ENCODE measurements at places on chromosomes 5 and 9.

DNA sequence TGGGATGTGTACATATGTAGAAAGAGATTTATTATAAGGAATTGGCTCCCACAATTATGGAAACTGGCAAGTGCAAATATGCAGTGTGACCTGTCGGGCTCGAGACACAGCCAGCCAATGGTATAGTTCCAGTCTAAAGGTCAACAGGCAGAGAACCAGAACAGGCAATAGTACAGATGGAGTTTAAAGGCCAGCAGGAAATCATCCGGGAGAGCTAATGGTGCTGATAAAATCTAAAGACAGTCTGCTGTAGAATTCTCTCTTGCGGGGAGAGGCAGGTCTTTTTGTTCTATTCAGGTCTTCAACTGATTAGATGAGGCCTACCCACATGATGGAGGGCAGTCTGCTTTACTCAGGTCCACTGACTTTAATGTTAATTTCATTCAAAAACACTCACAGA is 21.8 kb downstream of the ANKRD31 start:
- no peak overlapping the region for H3K27ac ChIP-seq
- no peaks in the 10 kb centered on the region for H3K27me3 ChIP-seq
- H3K4me3 ChIP-seq = no peak overlapping the region

DNA sequence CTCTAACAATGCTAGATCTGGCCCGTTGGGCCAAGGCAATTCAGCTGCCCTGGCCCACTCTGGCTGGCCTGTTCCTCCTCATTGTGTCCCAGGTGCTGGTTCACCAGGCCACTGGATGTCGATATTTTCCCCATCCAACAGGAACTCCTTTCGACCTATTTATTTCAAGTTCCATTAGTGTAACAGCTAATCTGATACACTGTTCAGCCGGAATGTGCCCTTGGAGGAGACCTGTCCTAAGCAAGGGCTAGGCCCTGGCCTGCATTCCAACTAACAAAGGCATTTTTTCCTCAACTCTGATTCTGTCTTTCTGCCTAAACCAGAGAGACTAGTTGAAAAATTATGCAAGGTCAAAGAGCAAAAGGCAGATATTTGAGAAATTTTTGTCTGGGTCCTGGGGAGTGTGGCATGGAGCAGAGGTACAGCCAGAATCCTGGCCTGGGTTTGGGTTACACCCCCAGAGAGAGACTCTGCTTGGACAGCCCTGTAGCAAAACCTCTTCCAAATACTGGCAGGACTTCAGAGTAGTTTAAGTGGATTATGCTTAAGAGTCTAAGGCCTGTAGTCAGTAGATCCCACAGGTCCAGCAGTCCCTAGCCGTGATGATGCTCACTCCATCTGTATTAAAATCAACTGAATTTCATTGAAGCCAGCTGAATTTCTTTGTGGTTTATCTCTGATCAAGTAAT is 36.1 kb downstream of the MARCHF11 start:
- DNase-seq = no peak
- H3K36me3 ChIP-seq = no peaks in the 10 kb centered on the region
- no peak overlapping the region for H3K4me3 ChIP-seq

GRCh38 chr5:84215521-84215920 is 169.2 kb downstream of the EDIL3 start:
- no peak for DNase-seq
- no peak overlapping the region for H3K27ac ChIP-seq
- H3K4me1 ChIP-seq = peaks cover 2% of the 10 kb centered on the region
- no peaks in the 10 kb centered on the region for H3K36me3 ChIP-seq
- no peaks in the 10 kb centered on the region for H3K27me3 ChIP-seq

GRCh38 chr5:90408571-90409317 is 812 bp downstream of the CETN3 start:
- DNase-seq = no peak
- H3K36me3 ChIP-seq = peaks cover 12% of the 10 kb centered on the region
- no peak overlapping the region for H3K4me3 ChIP-seq
- no peak overlapping the region for H3K27ac ChIP-seq
- no peaks in the 10 kb centered on the region for H3K27me3 ChIP-seq
- H3K4me1 ChIP-seq = peaks cover 16% of the 10 kb centered on the region

GRCh38 chr9:21966140-21966851 is 27.9 kb downstream of the CDKN2A start:
- H3K4me3 ChIP-seq = no peak overlapping the region
- H3K27ac ChIP-seq = no peak overlapping the region
- peaks cover 98% of the 10 kb centered on the region for H3K27me3 ChIP-seq
- peaks cover 4% of the 10 kb centered on the region for H3K4me1 ChIP-seq
- peaks cover 4% of the 10 kb centered on the region for H3K36me3 ChIP-seq
- DNase-seq = no peak

GRCh38 chr9:17589771-17590170 is 10.9 kb downstream of the SH3GL2 start:
- H3K27me3 ChIP-seq = peaks cover 9% of the 10 kb centered on the region
- H3K4me1 ChIP-seq = no peaks in the 10 kb centered on the region
- H3K4me3 ChIP-seq = no peak overlapping the region
- no peak for DNase-seq
- no peaks in the 10 kb centered on the region for H3K36me3 ChIP-seq
- no peak overlapping the region for H3K27ac ChIP-seq

DNA sequence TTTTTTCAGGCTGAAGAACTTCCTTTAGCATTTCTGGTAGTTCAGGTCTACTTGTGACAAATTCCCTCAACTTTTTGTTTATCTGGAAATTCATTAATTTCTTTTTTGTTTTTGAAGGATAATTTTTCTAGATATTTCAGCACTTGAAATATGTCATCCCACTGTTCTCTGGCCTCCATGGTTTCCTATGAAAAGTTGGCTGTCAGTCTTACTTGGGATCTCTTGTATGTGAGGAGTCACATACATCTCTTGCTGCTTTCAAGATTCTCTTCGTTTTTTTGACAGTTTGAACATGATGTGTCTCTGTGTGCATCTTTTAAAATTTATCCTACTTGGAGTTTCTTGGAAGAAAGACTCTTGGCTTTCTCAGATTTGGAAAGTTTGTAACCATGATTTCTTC is 79.5 kb downstream of the RIC1 start:
- no peak for DNase-seq
- H3K27me3 ChIP-seq = no peaks in the 10 kb centered on the region
- H3K4me1 ChIP-seq = peaks cover 26% of the 10 kb centered on the region
- peaks cover 54% of the 10 kb centered on the region for H3K36me3 ChIP-seq
- no peak overlapping the region for H3K27ac ChIP-seq
- H3K4me3 ChIP-seq = no peak overlapping the region

DNA sequence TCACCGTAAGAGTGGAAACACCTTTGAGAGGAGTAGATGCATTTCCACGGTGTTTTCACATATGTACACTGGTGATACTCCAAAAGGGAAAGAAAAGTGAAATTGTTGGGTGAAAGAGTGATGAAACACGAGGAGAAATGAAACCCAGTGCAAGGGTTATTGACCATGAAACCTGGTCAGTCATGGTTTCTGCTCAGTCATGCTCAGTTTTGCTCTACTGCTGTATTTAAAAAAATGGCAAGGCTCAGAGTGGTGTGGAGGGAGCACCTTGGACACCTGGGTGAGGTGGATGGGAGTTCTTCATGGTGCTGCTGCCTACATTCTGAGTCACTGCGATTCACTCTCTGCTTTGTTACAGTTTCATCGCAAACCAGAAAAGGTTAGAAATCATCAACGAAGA is 32.3 kb downstream of the NTRK2 start:
- no peaks in the 10 kb centered on the region for H3K27me3 ChIP-seq
- DNase-seq = no peak
- no peaks in the 10 kb centered on the region for H3K36me3 ChIP-seq

DNA sequence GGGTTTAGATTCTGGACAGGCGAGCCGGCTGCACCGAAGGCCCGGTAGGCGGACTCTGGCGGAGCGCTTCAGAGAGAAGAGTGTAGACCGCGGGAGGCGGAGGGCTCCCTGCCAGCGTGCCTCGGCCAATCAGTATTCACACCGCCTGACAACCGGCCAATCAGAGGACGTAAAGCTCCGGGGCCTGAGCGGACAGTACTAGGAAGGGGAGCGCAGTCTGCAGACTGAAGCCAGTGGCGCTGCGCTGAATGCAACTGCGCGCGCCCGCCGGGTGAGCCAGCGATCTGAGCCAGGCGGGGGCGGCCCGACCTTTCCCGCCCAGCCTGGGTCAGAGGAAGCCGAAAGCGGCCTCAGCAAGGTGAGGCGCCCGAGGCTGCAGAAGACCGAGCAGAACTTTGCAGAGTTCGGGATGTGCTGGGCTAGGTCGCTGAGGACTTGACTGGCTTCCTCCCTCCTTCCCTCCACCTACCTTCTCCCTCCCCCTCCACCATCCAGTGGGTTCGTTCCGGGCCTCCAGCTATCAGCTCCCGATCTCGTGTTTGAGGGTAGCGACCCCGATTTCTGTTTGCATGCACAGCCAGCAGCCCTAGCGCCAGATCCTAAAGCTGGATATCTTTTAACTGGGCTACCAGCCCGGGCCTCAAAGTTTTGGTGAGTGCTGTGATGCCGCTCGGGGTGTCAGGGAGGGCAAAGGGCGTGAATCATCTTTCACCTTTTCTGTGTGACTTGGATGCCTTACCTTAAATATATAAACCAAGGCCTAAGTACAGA is at the start of gene DMRT2:
DMRT2 (plus strand) TSS at position 233 of the 771 bp plus-strand sequence. CDS start 1,257 bp downstream, outside the sequence.
- H3K27ac ChIP-seq = peak within 1 kb of the TSS; percentile 86
- H3K4me3 ChIP-seq = peak within 1 kb of the TSS; percentile 69
- peaks cover 84% of the 10 kb centered on the region for H3K27me3 ChIP-seq
- H3K36me3 ChIP-seq = no peaks in the 10 kb centered on the region
- peak; percentile 83 for DNase-seq

DNA sequence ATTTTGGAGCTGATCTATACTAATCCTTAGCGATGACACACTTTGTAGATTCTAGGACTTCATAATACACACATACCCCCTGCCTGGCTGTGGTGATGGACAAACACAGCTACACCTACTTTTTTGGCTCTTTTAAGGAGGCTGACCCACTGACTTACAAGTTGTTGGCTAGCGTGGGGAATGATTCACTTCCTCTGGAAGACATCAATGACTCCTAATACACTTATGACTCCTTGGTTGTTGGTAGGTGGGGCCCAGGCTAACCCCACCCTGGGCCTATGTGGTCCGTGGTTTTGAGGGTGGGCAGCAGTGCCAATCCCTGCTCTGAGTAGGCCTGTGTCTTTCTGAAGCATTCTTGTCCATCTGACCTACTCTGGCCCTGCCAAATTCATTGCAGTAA is 144.4 kb downstream of the SLC12A2 start:
- H3K36me3 ChIP-seq = no peaks in the 10 kb centered on the region
- no peak overlapping the region for H3K27ac ChIP-seq
- DNase-seq = no peak
- no peak overlapping the region for H3K4me3 ChIP-seq
- no peaks in the 10 kb centered on the region for H3K4me1 ChIP-seq

DNA sequence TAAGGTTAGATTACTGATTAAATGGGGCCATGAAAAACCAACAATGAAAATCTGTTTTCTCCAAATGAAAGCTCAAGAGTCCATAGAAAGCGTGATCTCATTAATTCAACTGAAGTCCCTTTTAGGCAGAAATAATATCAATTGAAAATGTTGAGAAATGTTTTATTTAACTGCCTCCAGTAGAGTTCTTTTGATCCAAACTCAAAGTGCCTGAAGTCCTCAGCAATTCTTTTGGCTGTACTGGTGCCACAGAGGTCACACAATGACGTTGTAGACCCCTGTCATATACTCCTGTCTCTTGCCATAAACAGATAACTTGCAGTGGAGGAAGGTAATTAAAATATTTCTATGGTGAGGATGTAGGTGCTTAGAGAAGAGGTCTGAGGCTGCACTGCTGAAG is 1420.5 kb downstream of the CDH12 start:
- H3K27me3 ChIP-seq = no peaks in the 10 kb centered on the region
- H3K4me1 ChIP-seq = peaks cover 15% of the 10 kb centered on the region
- H3K4me3 ChIP-seq = no peak overlapping the region

Data from progenitor cell of endocrine pancreas (in vitro differentiated cells).